Psoas muscle (tissue), 8 donors: ENCODE measurements at places on chromosomes 2 and 18. TPM values are rescaled to one million over a fixed set of nuclear protein-coding genes. Genes with fewer than 3 reads are reported as not detected.

LYG2 gene
- polyA plus RNA-seq, result not detected

GLI2 gene
- 0.24 TPM for polyA plus RNA-seq

DNA sequence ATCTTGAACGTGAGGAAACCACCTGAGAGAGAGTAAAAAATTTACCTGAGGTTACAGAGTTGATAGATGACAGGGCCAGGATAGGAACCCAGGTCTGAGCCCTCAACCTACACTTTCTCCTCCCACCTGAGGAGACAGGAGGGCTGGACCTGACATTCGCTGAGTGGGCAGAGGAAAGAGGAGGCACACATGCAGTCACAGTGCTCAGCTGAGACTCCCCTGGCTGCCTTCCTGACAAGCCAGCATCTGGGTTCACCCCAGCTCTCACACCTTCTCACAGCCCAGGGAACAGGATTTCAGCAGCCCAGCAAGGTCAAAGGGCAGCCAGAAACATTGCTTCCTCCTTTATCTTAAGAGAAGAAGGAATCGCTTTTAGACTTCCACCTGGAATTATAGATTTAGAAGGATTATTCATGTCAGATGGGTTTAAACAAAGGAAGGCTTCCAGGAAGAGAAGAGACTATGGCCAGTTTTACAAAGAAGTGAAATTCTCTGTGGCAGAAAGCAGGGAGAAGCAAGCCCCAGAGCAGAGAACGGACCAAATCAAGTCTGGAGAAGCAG, 18.1 kb upstream of the PKDCC start:
- DNase-seq, result no peak

DNA sequence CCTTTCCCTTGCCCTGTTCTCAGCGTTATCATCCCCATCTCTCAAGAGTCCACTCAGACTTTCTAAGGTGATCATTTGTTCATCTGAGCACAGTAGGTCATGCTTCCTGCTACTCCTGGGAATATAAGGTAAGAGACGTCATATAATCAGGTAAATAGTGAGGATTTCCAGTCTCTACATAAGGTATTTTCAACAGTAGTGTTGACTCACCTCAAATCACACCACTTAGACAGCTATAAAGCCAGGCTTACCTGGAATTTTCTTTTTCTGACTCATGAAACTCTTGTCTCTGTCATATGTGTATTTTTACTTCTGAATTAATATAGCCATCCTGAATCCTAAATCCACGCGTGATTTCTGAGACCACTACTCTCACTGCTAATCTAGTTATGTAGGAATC, 443.2 kb downstream of the ARHGAP15 start:
- no peak for DNase-seq

DNA sequence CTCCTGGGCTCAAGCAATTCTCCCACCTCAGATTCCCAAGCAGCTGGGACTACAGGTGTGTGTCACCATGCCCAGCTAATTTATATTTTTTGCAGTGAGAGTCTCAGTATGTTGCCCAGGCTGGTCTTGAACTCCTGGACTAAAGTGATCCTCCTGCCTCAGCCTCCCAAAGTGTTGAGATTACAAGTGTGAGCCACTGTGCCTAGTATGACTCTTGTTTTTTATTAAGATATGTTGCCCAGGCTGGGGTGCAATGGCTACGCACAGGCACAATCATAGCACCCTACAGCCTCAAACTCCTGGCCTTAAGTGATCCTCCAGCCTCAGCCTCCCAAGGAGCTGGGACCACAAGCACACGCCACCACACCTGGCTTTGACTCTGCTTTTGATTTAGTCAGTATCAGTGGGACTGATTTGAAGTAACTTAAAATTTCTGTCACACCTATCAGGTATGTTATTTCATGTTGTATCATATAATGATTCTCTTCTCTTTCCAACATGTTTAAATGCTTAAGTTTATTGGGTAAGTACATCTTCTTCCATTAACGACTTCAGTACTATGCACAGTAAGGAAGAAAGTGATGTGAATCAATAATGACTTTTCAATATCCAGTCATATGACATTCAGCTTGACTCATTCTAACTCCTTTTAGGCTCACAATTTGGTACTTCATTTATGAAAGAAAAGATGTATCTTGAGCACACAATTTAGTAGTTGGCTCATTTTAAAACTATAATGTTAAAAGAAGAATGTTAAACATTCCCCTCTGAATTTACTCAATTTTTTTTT, 6.3 kb downstream of the PPP4R3B start:
- DNase-seq, result no peak

DNA sequence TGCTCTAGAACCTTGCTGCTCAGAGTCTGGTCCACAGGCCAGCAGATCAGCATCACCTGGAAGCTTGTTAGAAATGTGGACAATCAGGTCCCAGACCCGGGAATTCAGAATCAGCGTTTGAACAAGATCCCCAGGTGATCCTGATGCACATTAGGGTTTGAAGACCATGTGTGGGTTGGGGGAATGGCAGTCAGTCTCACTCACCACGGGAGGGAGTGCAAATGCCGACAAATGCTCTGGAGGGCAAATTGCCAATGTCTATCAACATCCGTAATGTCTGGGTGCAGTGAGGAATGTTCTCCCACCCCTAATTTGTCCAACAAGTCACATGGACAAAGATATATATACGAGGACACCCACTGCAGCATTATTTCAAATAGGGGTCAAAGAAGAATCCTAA, 34.5 kb downstream of the INPP5D start:
- no peak for DNase-seq

DNA sequence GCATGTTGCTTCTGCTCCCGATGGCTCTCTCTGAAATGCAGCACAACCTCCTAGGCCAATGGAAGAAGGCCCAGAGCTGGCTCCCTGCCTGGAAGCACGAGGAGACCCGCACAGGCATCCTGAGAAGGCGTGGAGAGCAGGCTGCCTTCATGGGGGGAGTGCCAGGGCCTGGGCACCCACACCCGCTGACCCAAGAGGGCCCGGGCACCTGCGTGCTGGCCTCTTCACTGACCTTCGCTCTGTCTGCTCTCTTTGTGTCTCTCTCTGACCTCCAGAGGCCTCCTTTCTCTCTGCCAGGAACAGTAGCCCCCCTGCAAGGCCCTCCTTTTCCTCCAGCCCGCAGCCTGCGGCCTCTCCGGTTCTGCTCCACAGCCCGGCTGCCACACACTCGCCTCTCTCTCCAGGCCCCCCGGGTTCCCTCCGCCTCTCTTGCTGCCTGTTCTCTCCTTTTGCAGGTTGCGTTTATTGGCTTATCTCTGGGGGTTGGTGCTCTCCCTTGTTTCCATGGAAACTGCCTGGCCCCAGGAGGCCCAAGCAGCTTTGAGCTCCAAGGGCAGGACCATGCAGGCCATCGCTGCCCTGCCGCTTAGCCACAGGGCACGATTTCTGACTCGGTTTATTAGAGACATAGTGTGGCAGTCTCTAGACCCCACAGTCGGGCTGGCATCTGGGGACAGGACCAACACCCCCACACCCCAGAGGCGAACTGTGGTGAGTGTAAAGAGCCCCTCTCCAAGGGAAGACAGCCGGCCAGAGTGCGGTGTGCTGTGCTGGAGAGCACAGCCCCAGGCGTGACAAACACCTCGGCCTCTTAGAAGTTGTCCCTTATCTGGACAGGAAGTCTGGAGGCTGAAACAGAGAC, 1.7 kb downstream of the MZT2B start:
- peak; percentile 32 for DNase-seq

GRCh38 chr2:18548621-18549020, 11.8 kb downstream of the RDH14 start:
- no peak for DNase-seq

GRCh38 chr2:45412754-45413379, 198.2 kb downstream of the SRBD1 start:
- DNase-seq, result no peak

OXER1 gene
- polyA plus RNA-seq, result 0.16 TPM

DNA sequence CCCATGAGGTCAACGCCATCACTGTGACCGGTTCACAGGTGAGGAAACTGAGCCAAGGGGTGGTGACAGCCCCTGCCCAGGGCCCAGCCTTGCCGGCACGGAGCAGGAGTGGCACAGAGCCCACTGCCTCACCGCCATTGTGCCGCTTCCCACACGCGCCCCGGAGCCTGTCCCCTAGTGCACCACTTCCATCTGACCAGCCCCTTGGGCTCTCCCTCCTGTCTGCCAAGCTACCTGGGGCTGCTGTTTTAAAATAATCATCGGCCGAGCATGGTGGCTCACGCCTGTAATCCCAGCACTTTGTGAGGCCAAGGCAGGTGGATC, 49.7 kb upstream of the GLI2 start:
- DNase-seq, result no peak

DNA sequence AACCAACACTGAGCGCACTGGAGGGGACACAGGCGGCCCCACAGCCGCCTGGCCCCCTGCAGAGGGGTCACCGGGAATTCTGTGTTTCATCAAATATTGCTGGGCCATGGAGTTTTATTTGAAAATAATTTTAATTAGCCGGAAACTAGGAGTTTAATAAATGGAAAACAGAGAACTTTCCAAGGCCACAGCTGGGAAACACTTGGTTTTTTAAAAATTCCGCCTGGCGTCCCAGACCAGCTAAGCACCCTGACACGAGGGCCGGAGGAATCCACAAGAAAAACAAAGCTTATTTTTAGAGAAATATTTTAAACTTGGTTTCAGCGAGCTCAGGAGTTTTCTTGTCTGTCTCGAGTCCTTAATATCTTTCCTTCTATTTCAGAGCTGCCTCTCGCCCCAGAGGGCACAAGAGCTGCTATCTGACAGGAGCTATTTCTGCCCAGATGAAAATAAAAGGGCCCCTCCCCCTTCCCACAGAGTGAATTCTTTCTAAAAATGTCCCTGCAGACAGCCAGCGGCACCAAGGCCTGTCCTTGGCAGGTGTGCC, 8.2 kb downstream of the ZFP36L2 start:
- DNase-seq, result no peak

DNA sequence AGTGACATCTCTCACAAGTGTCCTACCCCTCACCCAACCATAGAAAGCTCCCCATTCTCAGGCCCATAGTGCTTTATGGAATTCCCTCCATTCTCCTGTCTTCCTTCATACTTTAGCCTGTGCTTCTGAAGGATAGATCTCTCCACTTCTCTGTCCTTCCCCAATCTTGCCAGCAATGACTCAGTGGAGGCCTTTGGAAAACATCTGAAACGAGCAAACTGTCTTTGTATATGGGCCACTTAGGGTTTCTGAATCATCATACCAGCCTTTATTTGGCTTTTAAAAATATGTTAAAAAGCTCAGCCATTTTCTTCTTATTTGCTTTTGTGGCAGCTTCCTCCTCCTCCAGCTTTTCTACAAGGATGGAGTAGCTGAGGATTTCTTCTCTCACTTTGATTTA, 65.6 kb upstream of the ZNF385B start:
- no peak for DNase-seq

GRCh38 chr2:237967463-237967951, 693 bp downstream of the UBE2F start:
- DNase-seq, result peak; percentile 71

ITGAV gene
- 12.1 TPM for polyA plus RNA-seq

- no peak for DNase-seq
These were observed 143.1 kb upstream of the TTC39C start for GRCh38 chr18:23871410-23871809.

GRCh38 chr2:205759257-205759656, 77.0 kb downstream of the NRP2 start:
- no peak for DNase-seq

- peak; percentile 31 for DNase-seq
These were observed 57.6 kb downstream of the NPAS2 start for GRCh38 chr2:100877555-100877954.

COLEC11 gene
- 1.0 TPM for polyA plus RNA-seq

GRCh38 chr2:174020926-174021662, 55.9 kb upstream of the SP3 start:
- no peak for DNase-seq

UCN gene
- polyA plus RNA-seq, result 3.6 TPM

DNA sequence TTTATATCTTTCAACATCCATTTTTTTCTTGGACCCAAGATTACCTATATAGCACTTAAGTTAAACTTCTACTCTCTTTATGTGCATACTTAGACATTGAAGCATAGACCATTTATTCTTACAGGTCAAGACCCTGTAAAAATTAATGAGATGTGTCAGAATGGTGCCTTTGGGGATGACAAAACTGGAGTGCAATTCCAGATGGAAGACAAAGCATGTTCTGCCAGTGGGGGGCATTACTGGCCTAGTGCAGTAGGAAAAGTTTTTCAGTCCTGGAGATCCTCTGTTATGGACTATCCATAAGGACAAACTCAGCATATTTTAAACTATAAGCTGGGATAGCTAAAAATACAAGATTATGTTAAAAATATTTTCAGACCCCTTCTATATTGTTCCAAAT, 57.8 kb upstream of the MMADHC start:
- no peak for DNase-seq
